ENCODE measurements at places on chromosomes 7 and 10.

- DNase-seq: no peak
Measured at GRCh38 chr10:33416209-33416608, 81.7 kb upstream of the NRP1 start.

DNA sequence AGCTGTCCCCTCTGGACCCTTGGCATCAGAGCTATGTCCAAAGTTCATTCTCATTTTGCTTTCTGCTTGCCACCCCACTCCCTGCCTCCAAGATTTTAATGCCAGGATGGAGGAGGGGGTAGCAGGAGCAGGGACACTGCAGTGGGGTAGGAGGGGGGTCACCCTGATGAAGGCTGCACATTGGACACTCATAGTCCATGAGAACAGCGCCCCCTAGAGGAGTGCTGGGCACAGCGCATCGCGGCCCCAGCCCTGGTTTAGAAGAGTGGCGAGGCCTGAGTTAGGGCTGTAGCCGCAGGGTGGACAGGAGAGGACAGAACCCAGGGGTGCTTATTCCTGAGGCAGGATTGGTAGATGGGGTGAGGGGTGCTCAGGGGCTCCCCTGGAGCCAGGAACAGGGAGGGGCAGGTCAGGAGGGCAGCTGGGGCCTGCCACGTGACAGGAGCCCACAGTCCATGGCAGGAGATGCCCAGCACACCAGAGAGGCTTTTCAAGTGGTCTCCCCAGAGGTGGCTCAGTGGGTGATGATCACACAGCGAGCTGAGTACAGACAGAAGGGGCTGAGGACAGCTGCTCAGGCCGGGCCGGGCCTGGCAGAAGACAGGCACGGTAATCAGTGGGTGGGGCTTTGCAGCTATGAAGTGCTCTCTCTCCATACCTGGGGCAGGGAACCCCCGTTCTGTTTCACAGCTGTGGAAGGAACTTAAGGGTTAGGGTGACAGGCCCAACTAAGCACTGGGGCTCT, 71.4 kb downstream of the NEURL1 start:
- DNase-seq: peak; percentile 56

GRCh38 chr7:136278057-136278456, 300.9 kb upstream of the MTPN start:
- DNase-seq: no peak

GRCh38 chr7:154638286-154638685, 364.6 kb downstream of the PAXIP1 start:
- no peak for DNase-seq

DNA sequence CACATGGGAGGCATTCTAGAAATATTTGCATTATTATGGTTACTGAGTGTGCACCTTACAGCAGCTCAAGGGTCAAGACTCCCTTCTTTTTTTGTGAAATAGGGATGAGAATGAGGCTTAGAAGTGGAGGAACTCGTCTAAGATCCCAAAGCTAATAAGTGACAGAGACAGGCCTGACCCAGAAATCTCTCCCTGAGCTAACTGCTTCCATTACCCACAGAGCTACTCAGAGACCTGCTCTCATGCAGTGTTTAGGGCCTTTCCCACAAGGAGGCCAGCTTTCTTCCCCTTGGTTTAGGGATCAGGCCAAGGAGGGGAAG, 301.7 kb downstream of the RPS24 start:
- DNase-seq: no peak

DNA sequence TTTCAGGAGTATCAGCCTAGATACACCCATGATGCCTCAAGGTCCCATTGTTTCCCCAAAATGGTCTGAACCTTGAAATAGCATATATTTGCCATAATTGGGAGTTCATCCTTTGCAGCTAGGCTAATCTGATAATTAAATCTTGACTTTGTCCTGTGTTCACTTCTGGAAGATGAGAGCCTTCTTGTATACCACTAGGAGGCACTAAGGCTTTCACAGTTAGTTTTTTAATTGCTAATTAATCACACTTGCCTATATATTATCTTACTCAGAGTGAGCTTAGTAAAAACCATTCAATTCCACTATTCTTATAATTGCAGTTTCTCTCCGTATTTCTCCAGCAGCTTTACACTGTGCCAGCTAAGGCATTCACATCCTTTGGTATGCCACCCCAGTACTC, 48.7 kb upstream of the MAGI2 start:
- no peak for DNase-seq

GRCh38 chr10:48981310-48981907, 41.8 kb upstream of the LRRC18 start:
- DNase-seq: peak; percentile 64

DNA sequence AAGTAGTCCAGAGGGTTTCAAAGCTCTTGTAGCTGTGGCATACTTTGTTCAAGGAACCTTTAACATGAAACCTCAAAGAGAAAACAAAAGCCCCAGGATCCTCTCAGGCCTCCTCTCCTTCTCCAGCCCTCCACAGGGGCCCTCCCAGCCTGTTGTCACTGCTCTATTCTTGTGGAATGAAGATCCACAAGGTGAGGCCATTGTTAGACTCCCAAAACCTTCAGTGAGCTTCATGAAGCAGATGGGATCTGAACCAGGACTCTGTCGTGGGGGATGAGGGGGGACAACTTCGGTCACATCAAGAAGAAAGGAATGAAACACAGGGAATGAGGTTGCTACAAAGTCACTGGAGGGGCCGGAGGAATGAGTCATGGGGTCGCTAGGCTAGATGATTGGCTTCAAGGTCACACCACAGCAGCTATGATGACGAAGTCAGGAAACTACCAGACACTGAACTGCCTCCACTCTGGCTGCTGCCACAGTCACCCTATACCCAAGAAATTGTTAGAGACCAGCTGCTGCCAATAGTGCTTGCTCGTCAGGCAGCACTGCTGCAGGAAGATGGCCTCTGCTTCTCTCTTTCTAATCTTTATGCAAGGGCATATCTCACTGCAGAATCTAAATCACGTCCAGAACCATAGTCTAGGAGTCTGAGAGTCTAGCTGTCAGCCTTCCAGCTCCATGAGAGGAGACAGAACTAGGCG, 208.8 kb downstream of the HIBADH start:
- no peak for DNase-seq

GRCh38 chr7:24800073-24800472, 42.8 kb upstream of the GSDME start:
- no peak for DNase-seq

DNA sequence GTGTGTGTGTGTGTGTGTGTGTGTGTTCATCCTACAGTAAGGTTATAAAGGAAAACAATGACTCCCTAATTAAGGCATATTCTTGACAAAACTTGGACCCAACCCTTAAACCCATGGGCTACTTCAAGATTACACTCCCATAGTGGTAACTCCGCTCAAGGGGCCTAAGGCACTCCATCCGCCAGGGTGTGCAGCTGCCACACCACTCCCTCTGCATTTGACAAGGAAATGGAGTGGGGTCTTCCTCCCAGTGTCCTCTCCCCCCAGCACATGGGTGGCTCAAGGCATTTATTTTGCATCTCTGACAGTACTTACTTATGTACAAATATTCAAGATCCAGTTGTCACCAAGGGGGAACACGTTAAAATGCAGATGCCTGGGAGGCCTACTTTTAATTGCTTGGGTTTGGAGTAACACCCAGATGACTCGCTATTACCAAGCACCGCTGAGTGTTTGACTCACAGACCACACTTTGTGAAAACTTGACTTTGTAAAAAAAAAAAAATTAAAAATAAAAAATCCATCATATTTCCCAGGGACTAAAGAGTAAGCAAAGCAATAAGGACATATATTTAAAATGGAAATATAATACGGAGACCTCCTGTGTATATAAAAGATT, 53.0 kb upstream of the AGR3 start:
- DNase-seq: no peak

GRCh38 chr10:60714233-60714632, 64.0 kb upstream of the CDK1 start:
- DNase-seq: no peak

GRCh38 chr10:91220194-91220953, at the start of gene PCGF5:
Gene PCGF5 (plus strand): TSS chr10:91220663. CDS start chr10:91222872, 2,209 bp downstream.
- DNase-seq: peak; percentile 79

DNA sequence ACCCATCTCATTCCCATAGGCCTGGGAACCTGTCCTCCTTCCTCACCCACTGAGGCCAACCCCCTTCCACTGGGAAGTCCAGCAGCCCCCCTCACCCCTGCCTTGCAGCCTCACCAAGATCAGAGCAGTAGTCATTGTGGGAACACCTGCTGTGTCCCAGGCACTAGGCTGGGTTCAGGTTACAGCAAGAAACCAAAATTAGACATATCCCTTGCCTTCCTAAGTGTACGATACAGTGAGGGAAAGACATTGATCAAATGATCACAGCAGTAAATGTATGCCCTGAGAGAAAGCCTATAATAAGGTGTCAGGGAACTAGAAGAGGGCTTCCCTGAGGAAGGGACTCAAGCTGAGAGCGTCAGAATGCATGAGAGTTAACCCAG, 17.0 kb upstream of the C10orf105 start:
- no peak for DNase-seq

GRCh38 chr10:15046626-15047025, 2.9 kb downstream of the OLAH start:
- no peak for DNase-seq

- no peak for DNase-seq
Measured at GRCh38 chr7:111873963-111874690, 311.8 kb upstream of the IMMP2L start.

DNA sequence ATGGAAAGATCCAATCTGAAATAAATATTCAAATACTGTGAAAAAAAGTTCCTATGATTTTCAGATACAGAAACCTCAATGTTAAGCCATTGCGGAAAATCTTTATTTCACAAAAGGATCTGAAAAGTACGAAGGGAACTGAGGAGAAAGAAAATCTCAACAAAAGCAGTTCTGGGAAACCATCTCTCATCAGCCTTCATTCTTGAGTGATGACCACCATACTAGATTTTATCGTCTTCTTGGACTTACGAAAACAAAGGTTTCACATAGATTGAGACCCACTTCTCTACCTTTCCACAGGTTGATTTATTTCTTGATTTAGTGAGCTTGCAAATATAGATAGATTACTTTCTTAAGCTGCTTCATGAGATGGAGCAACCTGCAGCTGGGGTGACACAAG, 293.4 kb upstream of the LYZL1 start:
- no peak for DNase-seq

DNA sequence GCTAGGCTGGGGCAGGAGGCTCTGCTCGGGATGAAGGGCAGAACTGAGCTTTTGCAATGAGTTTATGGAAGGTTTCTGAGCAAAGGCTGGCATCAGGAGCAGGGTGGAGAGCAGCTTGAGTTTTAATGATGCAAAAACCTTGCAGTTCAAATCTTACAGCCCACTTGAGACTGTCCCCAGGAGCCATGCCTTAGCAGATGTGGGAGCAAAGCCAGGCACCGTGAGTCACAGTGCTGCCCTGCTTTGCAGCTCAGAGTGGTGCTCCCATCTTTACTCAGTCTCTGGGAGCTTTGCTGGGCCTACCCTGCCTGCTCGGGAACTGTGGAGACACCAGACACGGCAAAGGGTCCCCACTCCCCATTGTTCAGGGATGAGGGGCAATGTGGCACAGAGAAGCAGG, 122.4 kb upstream of the NPS start:
- DNase-seq: no peak

- DNase-seq: no peak
Measured at GRCh38 chr7:151491859-151492258, 27.8 kb downstream of the RHEB start.

DNA sequence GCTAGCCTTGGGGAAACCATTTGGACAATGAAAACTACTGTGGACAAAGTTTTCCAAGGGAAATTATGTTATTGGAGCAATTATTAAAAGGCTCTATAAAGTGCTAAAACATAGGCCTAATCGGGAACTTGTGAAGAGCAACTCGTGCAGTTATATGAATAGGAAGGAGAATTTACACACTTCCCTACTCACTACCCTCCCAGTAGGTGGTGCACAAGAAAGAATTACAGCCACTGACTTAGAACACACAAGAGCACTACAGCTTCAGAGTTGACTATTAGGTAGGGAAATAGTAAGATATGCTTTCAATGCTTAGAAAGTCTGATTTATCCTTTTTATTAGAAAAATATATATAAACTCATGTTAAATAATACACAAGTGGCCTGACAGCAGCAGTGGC, 47.2 kb downstream of the GSAP start:
- DNase-seq: no peak

- no peak for DNase-seq
Measured at GRCh38 chr10:128286141-128286761, 160.0 kb upstream of the MKI67 start.

- DNase-seq: peak; percentile 51
Measured at GRCh38 chr7:138981332-138982203, at the start of gene KIAA1549. Gene KIAA1549 (minus strand): TSS chr7:138981389. CDS start chr7:138981269, 120 bp downstream.

DNA sequence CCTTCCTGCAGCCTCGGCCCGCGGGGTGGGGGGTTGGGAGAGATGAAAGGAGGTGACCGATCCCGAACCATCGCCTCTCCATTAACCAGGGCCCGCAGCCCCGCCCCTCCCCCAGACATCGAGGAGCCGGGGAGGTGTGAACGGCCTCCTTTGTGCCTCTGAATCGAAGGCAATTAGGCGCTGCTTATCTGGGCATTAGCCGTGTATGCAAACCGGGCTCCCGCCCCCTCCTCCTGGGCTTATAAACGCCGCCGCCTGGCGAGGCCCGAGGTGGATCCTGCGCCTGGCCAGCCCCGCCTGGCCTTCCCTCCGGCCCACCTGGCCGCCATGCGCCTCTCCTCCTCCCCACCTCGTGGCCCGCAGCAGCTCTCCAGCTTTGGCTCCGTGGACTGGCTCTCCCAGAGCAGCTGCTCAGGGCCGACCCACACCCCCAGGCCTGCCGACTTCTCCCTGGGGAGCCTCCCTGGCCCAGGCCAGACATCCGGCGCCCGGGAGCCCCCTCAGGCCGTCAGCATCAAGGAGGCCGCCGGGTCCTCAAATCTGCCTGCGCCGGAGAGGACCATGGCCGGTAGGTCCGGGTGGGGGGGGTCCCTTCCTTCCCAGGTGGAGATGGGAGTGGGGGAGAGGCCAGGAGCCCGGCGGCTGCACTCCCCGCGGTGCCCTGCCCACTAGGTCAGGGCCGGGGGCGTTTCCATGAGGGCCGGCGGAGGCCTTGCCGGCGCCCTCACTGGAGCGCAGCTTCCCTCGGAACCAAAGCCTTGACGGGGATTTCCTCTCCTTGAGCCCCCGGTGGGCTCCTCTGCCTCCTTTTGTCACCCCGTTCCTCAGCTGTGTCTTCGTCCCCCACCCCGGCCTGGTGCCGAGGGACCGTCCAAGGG, at the start of gene VENTX:
Gene VENTX (plus strand): TSS at position 268 of the 878 bp plus-strand sequence. CDS start 60 bp downstream, at position 328.
- DNase-seq: no peak

GRCh38 chr7:929311-929711, 25.2 kb downstream of the ADAP1 start:
- no peak for DNase-seq

- DNase-seq: no peak
Measured at GRCh38 chr10:82282782-82283456, 407.9 kb downstream of the NRG3 start.

GRCh38 chr7:147759327-147759943, 831.1 kb upstream of the C7orf33 start:
- DNase-seq: no peak
